ENCODE measurements at places on chromosomes 5 and 9.

DNA sequence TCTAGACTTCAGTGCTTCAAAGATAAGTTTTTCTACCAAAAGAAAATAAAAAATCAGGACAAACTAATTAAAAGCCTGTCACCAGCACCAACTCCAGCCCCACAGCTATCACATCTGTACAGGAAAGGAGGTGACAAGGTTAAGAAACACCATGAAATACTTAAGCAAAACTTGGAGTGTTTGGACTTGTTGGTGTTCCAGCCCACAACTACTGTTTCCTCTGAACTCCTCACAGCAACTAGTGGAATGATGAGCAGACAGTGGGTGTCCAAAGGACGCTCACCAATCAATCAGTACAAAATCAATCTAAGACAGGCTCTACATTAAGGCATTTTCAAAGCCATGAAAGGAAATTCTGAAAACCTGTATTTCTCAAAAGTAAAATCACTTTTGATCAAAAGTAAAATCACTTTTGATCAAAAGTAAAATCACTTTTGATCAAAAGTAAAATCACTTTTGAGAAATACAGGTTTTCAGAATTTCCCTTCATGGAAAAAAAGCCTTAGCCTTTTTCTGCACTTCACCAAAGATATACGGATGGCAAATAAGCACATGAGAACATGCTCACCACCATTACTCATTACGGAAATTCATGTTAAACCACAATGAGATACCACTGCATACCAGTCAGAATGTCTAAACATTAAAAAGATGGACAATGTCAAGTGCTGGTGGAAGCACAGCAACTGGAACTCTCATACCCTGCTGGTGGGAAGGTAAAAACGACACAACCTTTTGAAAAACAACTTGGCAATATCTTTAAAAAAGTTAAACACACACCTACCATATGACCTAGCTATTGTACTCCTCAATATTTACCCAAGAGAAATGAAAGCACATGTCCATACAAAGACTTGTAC, 79.7 kb downstream of the MED27 start:
- DNase-seq = no peak

- no peak for DNase-seq
Measured at GRCh38 chr5:177604116-177604521, 4.2 kb downstream of the B4GALT7 start.

DNA sequence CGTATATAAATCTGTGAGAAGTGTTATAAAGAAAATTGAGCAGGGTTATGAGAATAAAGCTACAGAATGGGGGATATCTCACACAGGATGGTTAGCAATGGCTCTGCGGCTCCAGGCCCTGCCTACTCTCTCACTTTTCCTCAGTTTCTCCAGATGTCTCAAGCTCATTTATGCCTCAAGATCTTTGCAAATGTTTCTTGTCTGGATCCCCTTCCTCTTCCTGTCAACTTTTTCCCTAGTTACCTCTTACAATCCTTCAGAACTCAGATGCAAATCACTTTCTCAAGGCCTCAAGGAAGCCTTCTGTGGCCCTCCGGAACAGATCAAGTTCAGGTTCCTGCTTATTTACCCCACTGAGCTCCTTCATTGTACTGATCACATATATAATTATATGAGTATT, 386.4 kb downstream of the RAB3C start:
- DNase-seq = no peak

- DNase-seq = no peak
Measured at GRCh38 chr5:73631500-73631899, 5.5 kb downstream of the ARHGEF28 start.

DNA sequence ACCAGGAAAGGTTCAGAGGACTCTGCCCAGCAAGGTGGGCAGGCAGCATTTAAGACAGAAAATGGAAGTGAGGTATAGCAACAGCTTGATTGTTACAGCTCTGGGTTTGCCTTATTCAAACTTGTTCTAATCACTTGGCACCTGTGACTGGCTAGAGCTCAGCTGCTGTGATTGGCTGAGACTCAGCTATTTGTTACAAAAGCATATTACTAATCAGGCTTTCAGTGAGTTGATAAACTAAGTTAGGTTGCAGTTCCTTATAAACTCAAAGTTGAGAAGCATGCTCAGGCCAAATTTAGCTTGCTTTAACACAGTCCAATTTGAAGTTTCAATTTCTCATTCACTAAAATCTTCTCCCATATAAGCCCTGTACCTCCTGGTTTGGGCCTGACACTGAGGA, 56.3 kb downstream of the GDA start:
- DNase-seq = no peak

DNA sequence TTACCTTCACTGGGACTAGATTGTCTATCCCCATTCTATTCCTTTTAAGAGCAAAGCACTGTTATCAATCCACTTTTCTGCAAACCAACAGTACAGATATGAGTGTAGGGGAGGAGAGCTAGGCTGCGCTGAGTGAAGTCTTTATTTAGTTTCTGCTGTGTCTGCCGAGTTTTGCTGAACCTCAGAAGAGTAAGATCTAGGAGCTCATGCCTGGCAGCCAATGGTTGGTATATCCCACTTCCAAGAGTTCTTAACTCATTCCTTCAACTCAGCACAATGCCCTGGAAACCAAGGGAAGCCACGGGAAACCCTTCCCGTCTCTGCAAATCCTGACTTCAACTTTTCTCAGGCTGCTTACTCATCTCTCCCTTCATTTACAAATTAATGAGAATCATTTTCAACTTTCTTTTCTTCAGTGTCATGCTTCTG, 58.0 kb upstream of the JAK2 start:
- DNase-seq = no peak

DNA sequence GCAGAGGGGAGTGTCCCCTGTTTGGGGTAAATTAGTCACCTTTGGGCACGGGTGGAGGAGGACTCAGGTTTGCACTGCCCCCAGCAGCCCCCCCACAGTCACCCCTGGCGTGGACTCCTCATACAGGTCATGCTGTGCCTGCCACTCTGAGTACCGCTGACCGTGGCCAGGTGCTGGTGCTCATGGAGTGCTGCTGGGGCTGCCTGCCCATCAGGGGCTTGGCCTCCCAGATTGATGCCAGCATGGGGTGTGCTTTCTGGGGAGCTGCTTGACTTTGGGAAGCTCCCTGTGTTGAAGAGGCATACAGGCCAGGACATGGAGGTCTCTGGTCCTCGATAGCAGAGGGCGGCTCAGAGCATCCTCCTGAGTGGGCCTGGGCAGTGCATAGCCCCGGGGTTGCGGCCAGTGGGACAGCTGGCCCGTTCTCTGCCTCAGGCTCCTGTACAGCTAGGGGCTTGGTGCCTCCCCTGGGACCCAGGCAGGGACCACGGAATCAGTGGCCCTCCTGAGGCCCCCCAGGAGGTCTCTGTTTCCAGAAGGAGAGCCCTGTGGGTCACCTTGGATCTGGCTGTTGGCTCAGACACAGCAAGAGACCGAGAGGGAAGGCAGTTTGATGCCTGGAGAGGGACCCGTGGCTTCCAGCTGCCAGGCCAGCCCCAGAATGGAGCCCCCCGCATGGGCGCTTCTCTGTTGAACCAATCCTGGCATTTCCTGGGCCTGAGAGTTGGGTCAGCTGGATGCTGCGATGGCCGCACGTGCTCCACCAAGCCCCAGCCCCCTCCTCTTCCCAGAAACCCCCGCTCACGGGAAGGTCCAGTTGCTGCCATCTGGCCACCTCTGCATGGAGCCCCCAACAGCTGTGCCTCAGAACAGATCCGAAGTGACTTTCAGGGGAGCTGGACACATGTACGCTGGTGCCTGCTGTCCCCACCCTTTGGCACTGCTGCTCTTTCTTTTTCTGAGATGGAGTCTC, 6.1 kb upstream of the AJM1 start:
- DNase-seq = no peak

DNA sequence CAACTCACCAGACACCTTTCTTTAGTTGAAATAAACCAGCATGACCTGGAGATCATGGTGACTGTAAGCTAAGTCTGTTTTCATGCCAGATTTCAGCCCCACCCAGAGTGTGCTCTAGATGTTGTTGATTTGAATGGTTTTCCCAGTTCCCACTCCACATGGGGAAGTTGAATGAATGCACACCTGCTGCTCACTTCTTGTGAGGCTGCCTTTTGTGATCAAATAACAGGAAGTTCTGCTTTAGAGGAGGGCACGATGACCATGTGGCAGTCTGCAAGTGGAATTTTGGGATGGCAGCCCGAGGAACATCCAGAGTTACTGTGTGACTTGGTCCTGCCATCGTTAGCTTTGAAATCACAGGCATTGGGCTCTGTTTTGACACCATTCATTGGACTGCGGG, 18.7 kb downstream of the SLC46A2 start:
- DNase-seq = peak; percentile 6

- no peak for DNase-seq
Measured at GRCh38 chr5:35012796-35013195, 35.0 kb downstream of the AGXT2 start.

- DNase-seq = no peak
Measured at GRCh38 chr5:148843510-148844318, 17.3 kb downstream of the ADRB2 start.

GRCh38 chr9:127117801-127118200, 4.6 kb downstream of the ANGPTL2 start:
- DNase-seq = no peak

DNA sequence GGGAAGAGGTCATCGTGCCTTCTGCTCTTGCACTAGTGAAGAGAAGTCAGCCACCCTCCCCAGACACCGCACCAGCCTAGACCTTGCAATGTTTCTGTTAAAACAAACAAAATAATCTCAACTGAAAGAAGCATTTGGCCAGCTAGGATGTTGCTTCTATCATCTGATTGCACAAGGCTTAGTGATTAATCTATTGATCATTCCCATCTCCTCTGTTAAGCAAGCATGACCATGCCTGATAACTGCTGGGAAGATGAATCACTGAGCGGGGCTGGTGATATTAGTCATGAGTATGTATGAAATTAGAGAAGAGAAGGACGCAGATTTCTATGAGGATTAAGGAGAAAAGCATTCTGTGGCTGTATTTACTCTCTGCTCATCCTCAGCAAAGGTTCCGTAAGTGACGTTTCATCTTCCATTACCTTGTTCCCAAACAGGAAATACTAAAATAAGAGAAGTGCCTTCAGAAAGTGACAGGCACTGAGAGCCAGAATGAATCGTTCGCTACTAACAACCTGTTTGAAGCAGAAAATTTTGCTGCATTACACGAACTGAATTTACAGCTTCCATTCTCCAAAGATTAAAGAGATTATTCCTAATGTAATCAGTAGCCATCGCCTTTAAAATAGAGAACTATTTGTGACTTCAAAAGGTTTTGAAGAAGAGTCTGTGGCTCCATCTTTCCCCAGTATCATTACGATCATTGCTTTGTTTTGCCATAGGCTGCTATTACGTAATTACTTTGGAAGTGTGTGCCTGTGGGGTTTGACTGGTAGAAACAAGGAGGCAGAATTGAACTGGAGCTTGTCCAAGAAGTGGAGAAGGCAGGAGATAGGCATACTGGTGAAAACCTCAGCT, 219.1 kb downstream of the MED10 start:
- no peak for DNase-seq

Data from mesenteric fat pad (tissue), 1 donor.